ENCODE measurements at places on chromosomes 16 and 17.

DNA sequence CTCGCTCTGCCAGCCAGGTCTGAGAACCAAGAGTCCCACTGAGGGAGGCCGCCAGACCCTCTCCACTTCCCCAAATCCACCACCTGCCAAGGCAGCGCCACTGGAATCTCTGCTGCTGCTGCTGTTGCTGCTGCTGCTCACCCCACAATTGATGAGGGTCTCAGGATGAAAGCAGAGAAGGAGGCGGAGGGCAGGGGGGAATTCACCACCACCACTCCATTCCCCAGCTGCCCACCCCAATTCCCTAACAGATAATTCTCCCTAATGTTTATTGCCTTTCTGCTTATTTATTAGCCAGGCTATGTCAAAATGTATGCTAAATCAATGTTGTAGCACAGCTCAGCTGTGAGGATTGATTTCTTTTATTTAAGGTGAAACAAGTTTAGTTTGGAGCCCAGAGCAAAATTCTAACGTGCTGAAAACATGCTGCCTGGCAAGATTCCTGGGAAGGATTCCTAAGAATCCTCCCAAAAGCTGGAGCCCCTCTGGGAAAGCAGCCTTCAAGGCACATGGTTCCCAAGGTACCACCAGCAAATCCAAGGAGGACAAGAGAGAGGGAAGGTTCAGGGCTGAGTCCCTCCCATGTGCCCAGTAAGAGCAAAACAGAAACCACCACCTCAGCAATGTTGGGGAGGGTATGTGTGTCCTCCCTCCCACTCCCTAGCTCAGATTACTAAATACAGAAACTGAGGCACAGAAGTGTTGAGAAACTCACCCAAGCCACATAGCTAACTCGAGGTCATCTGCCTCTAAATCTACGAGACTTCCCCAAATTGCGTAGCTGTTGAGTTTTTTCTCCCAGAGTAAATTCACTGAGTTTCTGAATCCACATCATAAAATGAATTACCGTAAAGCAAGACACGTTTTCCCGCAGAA is 12.2 kb upstream of the CDH5 start:
- DNase-seq = no peak

DNA sequence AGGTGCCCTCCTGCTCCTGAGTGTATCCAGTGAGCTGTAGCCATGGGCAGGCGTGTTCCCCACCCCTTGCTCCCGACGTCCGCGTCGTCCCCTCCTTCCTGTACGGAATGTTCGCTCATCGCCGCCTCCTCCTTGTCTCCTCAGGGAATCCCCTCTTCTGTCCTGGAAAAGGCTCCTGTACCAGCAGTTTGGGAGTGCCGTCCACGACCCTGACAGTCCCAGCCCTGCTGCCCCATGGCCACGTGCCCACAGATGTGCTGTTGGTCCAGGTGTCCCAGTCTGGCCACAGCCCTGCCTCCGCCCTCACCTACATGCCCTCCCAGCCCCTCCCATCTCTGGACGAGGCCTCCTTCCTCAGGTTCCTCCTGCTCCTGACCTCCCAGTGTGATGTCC is 30.2 kb downstream of the OR1D5 start:
- DNase-seq = no peak

- peak; percentile 58 for DNase-seq
Measured at GRCh38 chr17:40547079-40547784, 18.0 kb downstream of the CCR7 start.

GRCh38 chr17:12034538-12034937 is 13.9 kb downstream of the MAP2K4 start:
- no peak for DNase-seq

GRCh38 chr16:88070989-88071625 is 119.9 kb downstream of the BANP start:
- DNase-seq = no peak

DNA sequence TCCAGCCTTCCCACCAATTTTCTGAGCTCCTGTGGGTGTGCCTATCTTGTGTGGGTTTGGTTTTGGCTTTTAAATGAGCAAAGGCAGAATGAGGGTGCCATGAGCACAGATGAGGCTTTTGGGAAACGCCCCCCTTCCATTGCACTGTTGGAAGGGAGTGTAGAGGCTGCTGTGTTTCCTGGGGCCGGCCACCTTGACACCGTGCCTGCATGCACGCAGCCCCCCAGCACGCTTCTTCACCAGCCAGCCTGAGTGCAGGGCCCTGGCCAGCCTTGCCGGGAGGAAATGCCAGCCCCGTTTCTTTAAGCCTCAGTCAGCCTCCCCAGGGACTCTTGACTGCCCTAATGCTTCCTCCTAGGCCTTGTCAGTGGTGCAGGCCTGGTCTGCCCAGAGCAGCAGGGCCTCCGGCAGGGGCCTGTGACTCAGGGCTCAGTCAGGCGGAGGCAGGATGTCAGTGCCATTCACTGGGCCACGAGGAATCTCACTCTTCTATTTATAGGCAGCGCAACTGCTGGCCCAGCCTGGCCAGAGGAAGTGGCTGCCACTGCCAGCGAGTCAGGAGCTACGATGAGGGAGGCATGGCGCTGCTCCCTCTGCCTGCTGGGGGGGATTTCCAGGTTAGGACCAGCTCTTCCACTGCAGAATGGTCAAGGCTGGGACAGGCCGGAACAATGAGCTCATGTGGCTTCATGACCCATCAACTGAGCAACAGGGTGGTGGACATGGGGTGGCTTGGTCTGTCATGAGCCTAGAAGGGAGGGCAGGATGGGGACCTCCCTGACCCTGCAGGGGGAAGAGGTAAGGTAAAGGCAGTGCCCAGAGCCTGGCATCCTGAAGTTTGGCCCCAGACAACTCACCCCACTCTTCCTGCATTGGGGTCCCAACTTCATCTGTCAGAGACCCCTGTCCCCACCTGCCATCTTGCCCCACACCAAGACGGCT is 205.2 kb downstream of the RAB11FIP4 start:
- no peak for DNase-seq

DNA sequence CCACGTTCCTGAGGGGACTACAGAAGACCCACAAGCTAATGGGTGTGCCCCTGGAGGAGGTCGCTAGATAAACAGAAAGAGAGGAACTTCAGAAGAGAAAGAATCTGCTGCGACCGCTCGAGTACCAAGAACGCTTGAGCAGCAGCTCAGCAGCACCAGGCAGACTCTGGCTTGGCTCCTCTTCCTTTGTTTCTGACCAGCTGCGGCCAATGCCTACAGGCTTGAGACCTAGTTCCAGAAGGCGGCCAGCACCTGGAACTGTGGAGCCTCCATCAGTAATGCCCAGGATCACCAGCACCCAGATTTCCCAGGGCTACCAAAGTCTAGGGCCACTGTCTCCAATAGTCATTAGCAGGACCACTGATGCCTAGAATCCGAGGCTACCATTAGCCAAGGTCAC is 26.0 kb upstream of the GOSR2 start:
- DNase-seq = no peak

- DNase-seq = peak; percentile 47
Measured at GRCh38 chr17:18258356-18259038, at the start of gene FLII. TSS of gene FLII (minus strand) at chr17:18258738. CDS start at chr17:18258690, 48 bp downstream.

- no peak for DNase-seq
Measured at GRCh38 chr17:80545499-80545826, 825 bp downstream of the RPTOR start.

DNA sequence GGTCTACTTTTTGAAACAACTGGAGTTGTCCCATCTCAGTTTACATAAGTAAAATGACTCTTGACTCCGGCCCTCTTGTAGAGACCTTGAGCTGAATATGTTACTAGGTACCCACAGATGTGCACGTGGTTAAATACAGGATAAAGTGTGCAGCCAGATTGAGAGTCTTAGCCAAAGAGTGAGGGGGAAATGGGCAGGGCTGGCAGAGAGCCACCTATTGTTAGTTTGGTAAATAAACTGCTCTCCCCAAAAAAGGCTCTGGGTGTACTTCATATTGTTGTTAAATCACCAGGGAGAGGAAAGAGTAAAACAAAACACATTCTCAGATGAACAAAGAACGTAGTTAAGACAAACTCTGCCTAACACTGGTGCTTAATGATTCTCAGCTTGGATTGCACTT is 20.3 kb downstream of the G6PC1 start:
- no peak for DNase-seq

DNA sequence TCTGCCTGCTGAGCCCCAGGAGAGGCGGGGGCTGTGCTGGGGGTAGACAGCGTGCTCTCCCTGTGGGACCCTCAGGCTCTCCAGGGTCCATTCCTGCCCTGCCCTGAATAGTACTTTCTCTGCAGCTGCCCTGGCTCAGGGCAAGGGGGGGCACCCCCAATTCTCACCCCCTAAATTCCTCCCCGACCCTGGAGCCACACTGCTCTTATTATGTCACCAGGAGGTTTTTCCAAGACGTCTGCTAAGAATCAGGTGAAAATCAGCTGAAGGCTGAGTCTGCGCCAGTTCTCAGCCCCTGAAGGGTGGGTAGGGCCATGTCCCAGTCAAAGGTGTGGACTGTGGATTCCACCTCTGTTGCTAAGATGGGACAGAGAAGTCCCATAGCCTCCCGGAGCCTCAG is 49.9 kb upstream of the MAP3K14 start:
- no peak for DNase-seq

DNA sequence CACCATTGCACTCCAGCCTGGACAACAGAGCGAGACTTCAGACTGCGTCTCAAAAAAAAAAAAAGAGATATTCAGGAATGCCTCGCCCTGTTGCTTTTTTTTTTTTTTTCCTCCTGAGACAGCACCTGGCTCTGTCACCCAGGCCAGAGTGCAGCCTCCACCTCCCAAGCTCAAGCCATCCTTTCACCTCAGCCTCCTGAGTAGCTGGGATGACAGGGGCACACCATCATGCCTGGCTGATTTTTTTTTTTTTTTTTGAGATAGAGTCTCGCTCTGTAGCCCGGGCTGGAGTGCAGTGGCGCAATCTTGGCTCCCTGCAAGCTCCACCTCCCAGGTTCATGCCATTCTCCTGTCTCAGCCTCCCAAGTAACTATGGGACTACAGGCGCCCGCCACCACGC is 8.0 kb downstream of the PHAF1 start:
- no peak for DNase-seq
